ENCODE measurements at places on chromosomes 3 and 15.
A peak's percentile ranks its signal among the peaks of the same experiment; 100 is the strongest.

DNA sequence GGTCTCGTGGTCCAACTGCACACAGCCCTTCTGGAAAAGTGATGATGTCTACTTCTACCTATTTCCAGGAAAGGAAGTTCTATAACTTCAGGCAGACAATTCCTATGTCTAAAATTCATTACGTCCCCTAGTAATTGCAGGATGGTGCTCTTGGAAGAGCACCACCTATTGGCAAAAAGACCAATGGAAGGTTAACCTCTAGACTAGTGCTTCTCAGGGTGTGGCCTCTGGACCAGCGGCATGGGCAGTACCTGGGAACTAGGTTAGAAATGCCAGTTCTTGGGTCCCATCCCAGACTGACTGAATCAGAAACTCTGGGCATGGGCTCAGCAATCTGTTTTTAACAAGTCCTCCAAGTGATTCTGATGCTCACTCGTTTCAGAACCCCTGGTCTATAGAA, 258.3 kb upstream of the ICE2 start:
- DNase-seq = no peak

GRCh38 chr15:44711743-44712345, 527 bp downstream of the B2M start:
- DNase-seq = no peak

DNA sequence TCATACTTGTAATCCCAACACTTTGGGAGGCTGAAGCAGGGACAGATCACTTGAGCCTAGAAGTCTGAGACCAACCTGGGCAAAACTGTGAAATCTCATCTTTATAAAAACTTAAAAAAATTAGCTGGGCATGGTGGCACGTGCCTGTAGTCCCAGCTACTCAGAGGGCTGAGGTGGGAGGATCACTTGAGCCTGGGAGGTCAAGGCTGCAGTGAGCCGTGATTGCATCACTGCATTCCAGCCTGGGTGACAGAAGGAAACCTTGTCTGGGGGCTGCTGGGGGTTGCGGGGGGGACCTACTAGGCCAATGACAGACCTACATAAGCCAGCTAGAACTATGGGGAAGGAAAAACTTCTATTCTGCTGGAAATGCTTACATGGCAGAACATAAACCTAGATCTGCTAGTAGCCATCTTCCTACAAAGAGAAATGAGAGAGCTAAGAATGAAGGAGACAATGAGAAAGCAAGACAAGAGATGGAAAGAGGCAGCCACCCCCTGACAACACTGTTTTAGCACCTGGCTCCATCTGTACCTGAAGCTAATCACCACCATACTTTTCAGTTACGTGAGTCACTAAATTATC, 23.9 kb downstream of the FOXP1 start:
- DNase-seq = no peak

DNA sequence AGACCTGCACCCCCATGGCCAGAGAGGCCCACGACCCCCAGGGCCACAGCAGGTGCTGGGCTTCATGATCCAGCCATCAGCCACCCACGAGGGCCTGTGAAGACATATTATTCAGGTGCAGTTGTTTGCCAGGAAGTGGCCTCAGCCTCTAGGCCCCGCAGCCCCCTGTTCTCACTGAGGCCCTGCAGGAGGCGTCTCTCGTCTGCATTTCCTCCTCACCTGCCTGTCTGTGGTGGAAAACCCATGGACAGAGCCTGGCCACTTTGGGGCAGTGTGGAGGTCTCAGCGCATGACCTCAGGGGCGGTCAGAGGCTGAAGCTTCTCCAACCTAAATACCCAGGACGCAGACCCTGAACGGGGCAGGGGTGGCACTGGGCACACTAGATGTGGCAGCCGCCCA, 18.6 kb downstream of the UROC1 start:
- DNase-seq = no peak

GRCh38 chr3:41740374-41740886, 221.5 kb downstream of the ULK4 start:
- DNase-seq = no peak

DNA sequence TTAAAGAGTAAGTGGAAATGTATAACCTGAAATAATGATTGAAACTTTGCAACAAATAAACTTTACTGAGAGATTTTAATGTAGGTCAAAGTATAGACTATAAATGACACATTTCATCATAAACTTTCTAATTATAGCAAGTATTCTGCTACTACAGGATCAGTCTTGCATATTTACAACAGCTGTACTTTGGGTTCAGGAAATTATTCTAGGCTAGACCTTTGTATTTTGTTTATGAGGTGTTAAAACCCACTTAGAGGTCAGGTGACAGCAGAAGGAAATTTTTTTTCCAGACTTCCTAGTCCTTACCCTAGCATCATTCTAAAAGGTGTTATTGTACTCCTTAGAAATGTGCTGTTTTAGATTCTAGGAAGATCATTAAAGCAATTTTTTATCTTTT, 2.3 kb downstream of the RNF7 start:
- no peak for DNase-seq

DNA sequence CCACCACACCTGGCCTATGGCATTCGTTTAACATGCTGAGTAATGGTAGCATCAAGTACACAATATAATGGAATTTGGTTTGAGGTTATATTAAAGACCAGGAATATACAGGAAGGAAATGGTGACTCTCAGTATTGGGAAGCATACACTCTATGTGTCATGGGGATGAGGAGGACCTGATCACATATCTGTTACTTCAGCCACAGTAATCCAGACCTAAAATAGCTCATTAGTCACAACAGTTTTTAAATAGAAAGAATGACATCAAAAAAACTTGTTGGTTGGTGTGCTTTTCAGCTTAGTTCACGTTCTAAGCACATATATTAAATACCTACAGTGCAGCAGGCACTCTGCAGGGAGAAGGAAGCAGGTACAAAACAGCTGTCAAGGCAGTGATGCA, 52.5 kb upstream of the ATP2C1 start:
- no peak for DNase-seq

- no peak for DNase-seq
Observed at GRCh38 chr3:142596726-142597088, 514 bp downstream of the PLS1 start.

GRCh38 chr3:62281726-62282125, 91.6 kb downstream of the FEZF2 start:
- no peak for DNase-seq

- DNase-seq = no peak
Observed at GRCh38 chr3:32045091-32045915, 61.1 kb upstream of the GPD1L start.

DNA sequence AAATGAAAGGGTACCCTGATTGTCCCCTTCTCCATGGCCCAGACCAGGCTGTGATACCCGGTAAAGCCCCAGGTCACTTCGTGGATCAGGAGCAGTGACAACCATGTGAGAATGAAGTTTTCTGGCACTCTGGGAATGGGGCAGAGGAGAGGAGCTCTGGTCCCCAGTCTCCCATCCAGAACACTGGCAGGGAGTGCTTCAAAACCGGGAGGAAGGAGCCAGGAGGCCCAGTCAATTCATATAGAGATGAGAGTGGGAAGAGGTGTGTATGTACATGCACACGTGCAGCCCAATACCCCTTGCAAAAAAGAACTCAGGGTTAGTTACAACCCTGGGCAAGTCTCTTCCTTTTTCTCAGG, 101.4 kb upstream of the TLE3 start:
- DNase-seq = no peak

GRCh38 chr3:88133711-88134263, 16.0 kb upstream of the C3orf38 start:
- DNase-seq = no peak

- peak; percentile 16 for DNase-seq
Observed at GRCh38 chr3:124565013-124565412, 165.2 kb upstream of the UMPS start.

GRCh38 chr15:68425428-68426060, 6.4 kb downstream of the ITGA11 start:
- DNase-seq = no peak

DNA sequence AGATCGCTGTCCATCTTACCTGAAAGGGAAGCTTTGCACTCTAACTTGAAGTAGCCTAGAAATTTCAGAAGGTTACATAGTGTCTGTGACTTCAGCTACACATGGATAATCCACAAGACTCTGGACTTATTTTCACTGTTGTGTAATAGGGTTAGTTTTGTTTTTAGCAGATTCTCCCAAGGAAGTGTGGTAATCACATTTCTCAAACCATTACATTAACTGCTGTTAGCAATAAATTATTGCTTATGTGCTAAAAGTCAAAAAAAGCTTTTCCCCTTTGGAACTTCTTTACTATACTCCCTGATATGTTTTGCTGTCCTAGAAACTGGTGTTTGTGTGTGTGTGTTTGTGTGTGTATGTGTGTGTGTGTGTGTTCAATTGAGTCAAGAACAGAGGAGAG, 351.8 kb upstream of the TPRG1 start:
- DNase-seq = no peak

DNA sequence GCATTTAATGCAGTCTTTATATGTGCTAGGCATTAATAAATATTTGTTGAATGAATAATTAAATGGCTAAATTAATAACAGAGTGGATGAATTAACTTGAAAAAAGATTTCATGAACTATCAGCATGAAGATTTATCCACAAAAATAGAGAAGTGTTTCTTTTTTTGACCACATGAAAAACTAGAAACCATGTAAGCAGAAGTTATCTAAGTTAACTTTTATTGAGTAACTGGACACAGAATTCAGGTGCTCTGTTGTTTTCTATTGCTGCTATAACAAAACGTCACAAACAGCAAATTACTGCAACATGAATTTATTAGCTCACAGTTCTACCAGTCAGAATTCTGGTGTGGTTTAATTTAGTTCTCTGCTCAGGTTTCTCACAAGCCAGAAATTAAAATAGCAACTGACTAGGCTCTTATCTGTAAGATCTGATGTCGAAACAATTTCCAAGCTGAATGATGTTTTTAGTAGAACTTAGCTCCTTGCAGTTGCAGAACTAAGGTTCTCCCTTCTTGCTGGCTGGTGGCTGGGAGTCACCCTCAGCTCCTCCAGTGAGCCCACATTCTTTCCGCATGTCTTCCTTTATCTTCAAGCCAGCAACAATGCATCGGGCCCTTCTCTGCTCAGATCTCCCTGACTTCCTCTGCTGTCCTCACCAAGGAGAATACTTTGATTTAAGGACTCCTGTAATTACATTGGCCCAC, 810.2 kb upstream of the ALCAM start:
- DNase-seq = no peak

GRCh38 chr3:10150987-10151386, 9.4 kb downstream of the VHL start:
- no peak for DNase-seq

- DNase-seq = no peak
Observed at GRCh38 chr15:52520421-52520820, 8.3 kb downstream of the MYO5A start.

DNA sequence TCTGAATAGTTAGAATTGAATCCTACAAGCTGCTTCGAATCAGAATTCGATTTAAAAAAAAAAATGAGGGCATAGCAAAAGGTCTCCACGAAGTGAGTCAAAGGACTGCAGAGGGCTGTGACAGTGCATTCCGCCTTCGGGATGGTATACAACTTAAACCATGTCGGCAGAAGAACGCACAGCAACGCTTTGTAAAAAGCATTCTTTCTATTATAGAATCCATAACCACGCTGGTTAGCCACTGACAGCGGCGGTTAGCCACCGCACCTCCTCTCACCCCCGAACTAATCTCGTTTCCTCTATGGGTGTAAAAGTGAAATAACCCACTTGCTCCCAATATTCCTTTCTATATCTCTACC, 664 bp upstream of the PIK3CA start:
- no peak for DNase-seq

DNA sequence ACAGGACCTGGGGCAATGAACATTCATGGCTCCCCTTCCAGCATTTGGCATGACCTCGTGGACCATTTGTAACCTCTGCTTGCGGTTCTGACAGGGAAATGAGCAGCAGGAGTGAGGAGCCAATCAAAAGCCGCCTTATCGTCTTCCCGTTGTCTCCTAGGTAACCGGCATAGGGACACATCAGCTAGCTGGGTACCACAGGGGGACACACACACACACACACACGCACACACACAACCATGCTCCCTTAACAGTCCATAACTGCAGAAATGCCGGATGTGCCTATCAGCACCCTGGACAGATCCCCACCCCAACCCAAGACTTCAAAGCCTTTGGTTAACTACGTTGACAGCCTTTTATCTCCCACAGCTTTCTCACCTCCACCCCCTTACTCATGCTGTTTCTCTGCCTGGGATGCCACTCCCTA, 53.4 kb upstream of the CCDC174 start:
- DNase-seq = no peak

DNA sequence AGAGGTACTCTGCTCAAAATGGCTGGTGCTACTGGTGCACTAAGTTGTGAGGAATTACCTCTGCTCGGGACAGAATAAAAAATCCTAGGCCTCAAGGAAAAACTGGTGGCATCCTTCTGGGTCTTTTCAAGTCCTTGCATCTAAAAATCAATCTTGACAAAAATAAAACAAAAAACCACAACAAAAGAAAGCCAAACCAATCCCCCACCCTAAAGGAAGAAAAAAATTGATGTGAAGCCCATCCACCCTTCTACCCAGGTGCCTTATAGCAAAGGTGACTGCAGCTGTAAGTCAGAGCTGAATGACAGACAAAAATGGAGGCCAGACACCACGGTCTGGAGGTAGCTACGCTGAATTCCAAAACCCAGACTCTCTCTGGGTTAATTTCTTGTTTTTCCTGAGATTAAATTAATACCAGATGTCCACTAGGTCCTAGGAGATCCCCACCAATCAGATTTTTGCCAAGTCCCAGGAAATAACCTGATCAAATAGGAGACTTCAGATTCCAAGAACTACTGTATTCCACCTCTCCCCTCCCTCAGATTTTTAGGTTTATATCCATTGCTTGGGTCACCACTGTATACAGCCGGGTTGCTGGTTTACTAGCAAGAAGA, 33.5 kb downstream of the ABCC5 start:
- no peak for DNase-seq

- DNase-seq = peak; percentile 19
Observed at GRCh38 chr3:105904678-105905284, 36.0 kb upstream of the CBLB start.

GRCh38 chr3:16960125-16960524, 75.4 kb downstream of the PLCL2 start:
- no peak for DNase-seq

DNA sequence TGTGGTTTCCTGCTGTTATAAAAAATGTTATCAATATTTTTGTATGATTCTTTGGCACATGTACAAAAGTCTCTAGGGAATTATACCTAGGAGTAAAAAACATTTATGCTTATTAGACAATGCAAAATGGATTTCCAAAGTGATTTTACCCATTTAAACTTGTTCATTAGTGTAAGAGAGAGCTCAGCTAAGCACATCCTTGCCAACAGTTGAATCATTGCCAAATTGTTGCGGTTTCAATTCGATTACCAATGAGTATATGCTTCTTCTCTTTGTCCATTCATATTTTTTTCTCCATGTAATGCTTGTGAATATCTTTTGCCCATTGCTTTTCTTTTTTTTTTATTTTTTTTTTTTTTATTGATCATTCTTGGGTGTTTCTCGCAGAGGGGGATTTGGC, 17.2 kb downstream of the CASR start:
- DNase-seq = peak; percentile 72

GRCh38 chr3:162658003-162658402, 1161.4 kb downstream of the OTOL1 start:
- no peak for DNase-seq

- DNase-seq = peak; percentile 74
Observed at GRCh38 chr3:159882790-159883779, 105.5 kb upstream of the IL12A start.

Measured in NCI-H187 treated with DMSO at 0.1 percent for 48 hours (cell line).